ENCODE measurements at places on chromosomes 11 and 22. TPM values are rescaled to one million over a fixed set of nuclear protein-coding genes. Genes with fewer than 3 reads are reported as not detected.

GRCh38 chr11:115182282-115182955 lies 321.8 kb downstream of the CADM1 start:
- DNase-seq: no peak
- H3K27me3 ChIP-seq: no peaks in the 10 kb centered on the region
- H3K36me3 ChIP-seq: no peaks in the 10 kb centered on the region
- H3K27ac ChIP-seq: no peak overlapping the region
- H3K4me1 ChIP-seq: no peaks in the 10 kb centered on the region

- H3K4me3 ChIP-seq: no peak overlapping the region
- H3K27ac ChIP-seq: no peak overlapping the region
- H3K36me3 ChIP-seq: no peaks in the 10 kb centered on the region
- H3K4me1 ChIP-seq: peaks cover 6% of the 10 kb centered on the region
Observed at GRCh38 chr11:111531687-111532364, 8.7 kb upstream of the LAYN start.

DNA sequence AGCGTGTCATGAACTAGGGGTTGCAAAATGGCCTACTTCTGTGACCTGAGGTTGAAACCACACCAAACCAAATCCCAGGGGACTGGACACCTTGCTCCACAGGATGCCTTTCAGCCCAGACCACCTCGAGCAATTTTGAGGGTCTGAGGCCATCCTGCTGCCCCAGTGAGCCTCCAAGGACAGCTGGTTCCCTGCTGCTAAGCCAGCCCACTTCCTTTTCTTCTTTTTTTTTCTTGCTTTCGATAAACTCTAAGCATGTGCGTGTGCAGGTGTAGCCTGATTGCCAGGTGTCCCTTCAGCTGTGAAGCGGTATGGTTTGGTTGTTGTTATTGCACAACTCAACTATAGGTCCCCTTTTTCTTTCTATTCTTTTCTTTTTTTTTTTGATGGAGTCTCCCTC lies 2.7 kb downstream of the CRYBB1 start:
- no peak overlapping the region for H3K27ac ChIP-seq
- H3K4me1 ChIP-seq: peaks cover 11% of the 10 kb centered on the region
- H3K36me3 ChIP-seq: no peaks in the 10 kb centered on the region

GRCh38 chr22:19120829-19121630 lies 1.2 kb downstream of the DGCR2 start:
- peak overlapping the region; percentile 91 for H3K27ac ChIP-seq
- DNase-seq: no peak
- no peaks in the 10 kb centered on the region for H3K36me3 ChIP-seq
- H3K27me3 ChIP-seq: no peaks in the 10 kb centered on the region
- peak overlapping the region; percentile 90 for H3K4me3 ChIP-seq
- H3K4me1 ChIP-seq: peaks cover 46% of the 10 kb centered on the region

DNA sequence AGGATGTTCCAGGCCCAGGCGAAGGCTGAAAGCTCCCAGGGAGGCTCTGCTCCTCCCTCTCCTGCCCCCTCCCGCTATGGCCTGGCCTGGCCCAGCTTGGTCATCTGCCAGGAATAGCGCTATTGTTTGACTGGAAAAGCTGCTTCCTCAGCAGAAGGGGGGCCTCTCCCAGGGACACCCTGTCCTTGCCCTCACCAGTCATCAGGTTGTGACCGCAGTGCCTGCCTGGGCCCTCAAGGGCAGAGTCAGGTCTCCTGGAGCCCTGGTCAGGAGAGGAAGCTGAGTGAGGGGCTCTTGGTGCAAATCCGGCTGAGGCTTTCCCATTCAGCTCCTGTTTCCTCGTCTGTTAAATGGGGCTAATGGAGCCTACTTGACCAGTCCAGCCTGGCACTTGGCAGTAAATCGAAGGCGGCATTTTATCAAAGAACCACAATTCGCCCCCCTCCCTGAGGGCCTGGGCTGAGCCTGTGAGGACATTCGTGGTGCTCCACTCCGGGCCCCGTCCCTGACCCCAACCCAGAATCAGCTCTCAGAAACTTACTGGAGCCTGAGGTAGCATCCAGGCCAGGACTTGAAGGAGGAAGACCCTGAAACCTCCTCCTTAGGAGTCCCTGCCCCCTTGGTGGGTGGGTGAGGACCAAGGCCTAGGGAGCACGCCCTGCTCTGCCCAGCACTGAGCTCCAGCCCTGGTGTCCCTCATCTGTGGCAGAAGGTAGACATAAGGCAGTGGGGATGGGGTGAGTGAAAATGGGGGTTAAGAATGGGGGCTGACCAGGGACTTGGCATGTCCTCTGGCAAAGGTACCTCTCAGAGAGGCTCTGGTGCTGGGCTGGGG lies 2.0 kb upstream of the CASTOR1 start:
- H3K4me3 ChIP-seq: no peak overlapping the region
- no peaks in the 10 kb centered on the region for H3K27me3 ChIP-seq
- DNase-seq: no peak
- H3K4me1 ChIP-seq: peaks cover 41% of the 10 kb centered on the region
- H3K36me3 ChIP-seq: peaks cover 19% of the 10 kb centered on the region

DNA sequence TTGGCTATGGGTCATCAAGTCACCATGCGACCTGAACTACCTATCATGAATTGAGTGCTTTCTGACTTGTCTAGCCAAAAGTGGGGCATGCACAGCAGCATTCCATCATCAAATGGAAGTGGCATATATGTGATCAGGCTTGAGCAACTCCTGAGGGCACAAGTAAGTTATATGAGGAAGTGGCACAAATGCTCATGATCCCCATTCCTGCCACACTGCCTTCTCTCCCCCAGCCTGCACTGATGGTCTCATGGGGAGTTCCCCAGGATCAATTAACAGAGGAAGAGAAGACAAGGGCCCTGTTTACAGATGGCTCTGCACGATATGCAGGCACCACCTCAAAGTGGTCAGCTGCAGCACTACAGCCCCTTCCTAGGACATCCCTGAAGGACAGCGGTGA lies 21.8 kb downstream of the MS4A4E start:
- H3K4me1 ChIP-seq: no peaks in the 10 kb centered on the region
- no peak overlapping the region for H3K27ac ChIP-seq
- no peak for DNase-seq

The MTCH2 gene
- total RNA-seq: 19.8 TPM

DNA sequence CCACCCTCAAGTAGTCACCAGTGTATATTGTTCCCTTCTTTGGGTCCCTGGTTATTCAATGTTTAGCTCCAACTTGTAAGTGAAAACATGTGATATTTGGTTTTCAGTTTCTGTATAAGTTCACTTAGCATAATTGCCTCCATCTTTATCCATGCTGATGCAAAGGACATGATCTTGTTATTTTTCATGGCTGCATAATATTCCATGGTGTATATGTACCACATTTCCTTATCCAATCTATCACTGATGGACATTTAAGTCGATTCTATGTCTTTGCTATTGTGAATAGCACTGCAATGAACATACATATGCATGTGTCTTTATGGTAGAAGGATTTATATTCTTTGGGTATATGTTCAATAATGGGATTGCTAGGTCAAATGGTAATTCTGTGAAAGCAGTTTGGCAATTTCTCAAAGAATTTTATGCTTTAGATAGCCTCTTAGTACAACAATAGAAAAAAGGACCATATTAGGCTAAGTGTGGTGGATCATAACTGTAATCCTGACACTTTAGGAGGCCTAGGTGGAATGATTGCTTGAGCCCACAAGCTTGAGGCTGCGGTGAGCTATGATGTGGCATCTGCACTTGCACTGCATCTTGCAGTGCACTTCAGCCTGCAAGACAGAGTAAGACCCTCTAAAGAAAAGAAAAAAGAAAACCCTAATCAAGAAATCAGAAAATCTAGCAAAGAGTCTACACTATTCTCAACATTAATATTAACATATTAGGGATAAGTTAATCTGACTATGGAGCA lies 468.5 kb upstream of the FAT3 start:
- no peak for DNase-seq
- no peaks in the 10 kb centered on the region for H3K4me1 ChIP-seq
- no peak overlapping the region for H3K4me3 ChIP-seq
